NCI-H2081 treated with DMSO at 0.1 percent for 48 hours (cell line): ENCODE measurements at places on chromosomes 1 and 21.

DNA sequence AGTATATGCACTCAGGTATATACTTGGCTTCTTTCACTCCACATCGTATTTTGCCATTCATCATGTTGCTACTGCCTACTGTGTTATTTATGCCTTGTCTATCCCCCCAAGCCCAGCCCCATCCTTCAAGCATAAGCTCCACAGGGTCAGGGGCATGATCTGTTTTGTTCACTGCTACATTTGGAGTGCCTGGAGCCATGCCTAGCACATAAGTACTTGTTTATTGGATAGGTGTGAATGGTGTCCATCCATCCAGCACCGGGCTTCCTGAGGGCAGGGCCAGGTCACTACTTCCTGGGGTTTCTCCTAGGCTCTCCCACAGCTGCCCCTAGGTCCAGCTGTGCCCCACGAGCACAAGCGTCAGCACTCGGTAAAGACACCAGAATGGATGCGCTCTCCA is 289.0 kb upstream of the VAMP3 start:
- no peak for DNase-seq

DNA sequence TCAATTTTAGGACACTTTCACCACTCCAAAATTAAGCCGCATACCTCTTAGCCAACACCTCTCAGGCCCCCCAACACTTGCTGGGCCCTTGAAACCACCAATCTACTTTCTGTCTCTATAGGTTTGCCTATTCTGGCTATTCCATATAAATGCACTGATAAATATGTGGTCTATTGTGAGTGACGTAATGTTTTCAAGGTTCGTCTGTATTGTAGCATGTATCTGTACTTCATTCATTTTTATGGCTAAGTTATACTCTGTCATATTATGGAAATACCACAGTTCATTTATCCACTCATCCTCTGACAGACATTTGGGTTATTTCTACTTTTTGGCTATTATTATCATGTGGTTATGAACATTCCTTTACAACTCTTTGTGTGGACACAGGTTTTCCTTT is 359.9 kb upstream of the ST6GALNAC5 start:
- DNase-seq: no peak

DNA sequence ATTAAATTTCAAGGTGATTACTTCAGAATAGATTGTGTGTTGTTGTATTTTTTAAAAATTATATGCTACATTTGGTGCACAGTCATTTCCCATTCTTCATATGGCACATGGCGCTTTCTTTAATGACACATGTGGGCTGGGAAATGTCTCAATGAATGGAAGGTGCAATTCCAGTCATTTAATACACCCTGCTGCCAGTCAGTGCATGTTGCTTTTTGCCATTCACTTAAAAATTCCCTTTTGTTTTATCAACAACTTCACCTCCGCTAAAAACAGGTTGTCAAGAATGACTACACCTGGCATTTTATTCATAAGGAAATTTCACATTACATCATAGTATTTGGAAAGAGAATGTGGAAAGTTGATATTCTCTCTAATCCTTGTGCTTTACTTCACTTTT is 716.4 kb upstream of the ADAMTS5 start:
- no peak for DNase-seq

- DNase-seq: no peak
These were observed 261.5 kb downstream of the ADGRL2 start for GRCh38 chr1:82062206-82062605.

DNA sequence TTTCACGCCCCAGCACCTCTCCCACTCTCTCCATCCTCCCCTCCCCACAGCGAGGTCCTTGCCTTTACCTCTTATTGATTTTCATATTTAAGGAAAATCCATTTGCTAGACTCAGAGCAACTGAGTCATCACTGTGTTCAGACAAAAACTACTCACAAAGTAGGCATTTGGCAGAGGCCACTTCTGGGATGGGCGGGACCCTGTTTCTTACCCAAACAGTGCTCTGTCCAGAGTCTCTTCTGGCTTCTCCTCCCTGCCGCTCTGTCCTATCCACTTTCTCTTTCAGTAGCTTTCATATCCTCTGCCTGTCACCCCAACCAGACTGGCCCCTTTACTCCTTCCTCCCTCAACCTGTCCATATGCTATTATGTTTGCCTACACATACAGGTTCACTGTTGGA is 2.4 kb upstream of the NAV1 start:
- no peak for DNase-seq

- DNase-seq: no peak
These were observed 117.1 kb upstream of the CSF3R start for GRCh38 chr1:36599828-36600227.

DNA sequence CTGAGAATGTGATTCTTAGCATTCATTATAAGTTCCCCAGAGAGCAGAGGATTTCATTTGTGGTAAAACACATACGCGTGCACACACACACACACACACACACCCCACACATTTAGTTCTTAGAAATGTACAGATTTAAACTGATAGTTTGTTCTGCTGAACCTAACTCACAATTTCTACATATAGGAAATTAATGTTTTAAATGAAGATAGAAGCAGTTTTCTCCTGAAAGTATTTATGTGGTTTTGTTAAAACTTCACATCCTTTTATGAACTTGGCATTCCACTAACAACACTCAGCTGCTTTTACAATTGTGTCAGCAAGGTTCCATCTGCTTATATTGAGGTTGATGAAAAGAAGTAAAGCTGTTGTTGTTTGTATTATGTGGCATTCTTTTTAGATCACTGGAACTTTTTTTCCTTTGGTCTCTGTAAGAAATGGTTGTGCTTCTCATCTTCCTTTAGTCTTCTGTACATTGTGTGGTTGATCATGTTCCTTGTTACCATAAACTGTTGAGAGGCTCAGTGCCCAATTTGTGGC is 41.6 kb downstream of the AK4 start:
- no peak for DNase-seq

- DNase-seq: no peak
These were observed 1069.4 kb upstream of the ADGRL2 start for GRCh38 chr1:80731241-80731894.

DNA sequence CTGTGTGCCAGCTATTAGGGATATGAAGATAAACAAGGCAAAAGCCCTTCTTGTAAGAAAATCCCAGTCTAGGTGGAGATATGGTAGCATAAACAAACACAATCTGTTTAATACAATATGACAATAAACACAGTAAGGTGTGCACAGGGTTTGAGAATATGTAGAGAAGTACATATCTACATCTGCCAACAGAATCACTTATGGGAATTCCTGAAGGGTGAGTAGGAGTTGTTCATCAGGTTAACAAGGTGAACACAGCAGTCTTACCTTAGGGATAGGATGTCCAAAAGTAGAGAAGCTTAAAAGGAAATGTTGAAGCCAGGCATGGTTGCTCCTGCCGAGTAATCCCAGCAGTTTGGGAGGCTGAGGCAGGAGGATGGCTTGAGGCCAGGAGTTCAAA is 57.7 kb upstream of the LRRC7 start:
- no peak for DNase-seq

DNA sequence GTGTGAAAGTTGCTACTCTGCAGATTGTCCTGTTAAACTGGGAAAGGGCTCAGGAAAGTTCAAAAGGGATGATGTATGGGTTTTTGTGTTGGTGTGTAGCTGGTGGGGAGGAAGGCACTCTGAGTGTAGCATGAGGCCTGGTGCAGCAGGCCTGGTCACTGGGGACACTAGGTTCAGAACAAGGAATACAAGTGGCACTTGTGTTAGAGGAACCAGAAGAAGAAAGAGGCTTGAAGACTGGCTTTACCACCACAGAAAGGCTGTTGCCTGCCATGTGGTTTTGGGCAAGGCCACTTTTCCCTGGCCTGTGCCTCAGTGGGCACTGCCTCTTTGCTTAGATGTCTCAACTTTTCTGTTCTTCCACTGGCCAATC is 122.8 kb downstream of the NOS1AP start:
- DNase-seq: no peak

DNA sequence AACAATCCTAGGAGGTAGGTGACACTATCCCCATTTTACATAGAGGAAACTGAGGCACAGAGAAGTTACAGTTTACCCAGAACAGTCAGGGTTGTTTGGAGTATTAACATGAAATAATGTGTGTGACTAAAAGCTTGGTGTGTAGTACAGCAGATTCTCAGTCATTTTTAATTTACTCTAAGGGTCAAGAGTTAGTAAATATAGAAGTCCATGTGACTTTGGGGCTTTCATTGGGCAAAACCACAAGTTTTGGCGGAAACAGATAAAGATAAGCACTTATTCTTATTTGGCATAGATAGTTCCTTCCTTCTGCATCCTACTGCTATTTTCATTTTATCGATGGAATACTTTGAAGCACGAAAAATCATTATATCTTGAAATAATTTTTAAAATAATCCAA is 128.5 kb downstream of the DNM3 start:
- no peak for DNase-seq

GRCh38 chr1:162110910-162111309 is 41.4 kb downstream of the NOS1AP start:
- no peak for DNase-seq

DNA sequence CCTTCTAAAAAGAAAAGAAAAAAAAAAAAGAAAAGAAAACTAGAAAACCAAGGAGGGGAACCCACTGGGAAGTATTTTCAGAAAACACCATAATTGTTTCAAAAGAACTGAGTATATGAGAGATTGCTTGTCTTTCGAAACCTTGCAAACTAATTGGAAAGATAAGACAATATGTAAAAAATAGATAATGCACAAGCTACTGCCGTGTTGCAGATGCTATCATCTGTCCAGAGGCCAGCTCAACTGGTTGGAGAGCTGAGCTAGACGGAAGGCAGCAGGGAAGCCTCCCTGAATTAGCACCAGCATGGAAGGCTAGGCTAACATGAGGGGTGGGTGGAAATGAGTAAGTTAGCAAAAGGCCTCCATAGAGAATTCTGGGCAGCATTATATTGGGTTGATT is 16.2 kb upstream of the CACHD1 start:
- no peak for DNase-seq

GRCh38 chr21:32140151-32140550 is 138.7 kb downstream of the MIS18A start:
- no peak for DNase-seq

DNA sequence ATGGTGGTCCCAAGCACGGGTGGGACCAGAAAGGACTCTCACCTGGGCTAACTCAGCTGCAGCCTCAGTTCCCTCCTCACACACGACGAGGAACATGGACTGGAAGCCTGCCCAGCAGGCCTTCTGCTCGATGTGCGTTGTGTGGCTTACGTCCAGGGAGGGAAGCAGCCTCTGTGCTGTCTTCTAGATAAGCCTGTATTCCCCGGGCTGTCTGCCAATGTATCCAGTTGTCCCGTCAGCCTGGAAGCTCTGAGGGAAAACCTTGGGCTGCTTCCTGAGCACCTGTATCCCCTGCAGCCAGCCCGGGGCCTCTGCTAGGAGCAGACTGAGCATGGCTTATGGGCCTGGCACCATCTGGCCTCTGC is 10.5 kb downstream of the PCSK9 start:
- no peak for DNase-seq

- DNase-seq: no peak
These were observed 84.5 kb upstream of the POU3F1 start for GRCh38 chr1:38131024-38131585.
